ENCODE measurements at places on chromosomes 12 and 14.
A peak's percentile ranks its signal among the peaks of the same experiment; 100 is the strongest.

DNA sequence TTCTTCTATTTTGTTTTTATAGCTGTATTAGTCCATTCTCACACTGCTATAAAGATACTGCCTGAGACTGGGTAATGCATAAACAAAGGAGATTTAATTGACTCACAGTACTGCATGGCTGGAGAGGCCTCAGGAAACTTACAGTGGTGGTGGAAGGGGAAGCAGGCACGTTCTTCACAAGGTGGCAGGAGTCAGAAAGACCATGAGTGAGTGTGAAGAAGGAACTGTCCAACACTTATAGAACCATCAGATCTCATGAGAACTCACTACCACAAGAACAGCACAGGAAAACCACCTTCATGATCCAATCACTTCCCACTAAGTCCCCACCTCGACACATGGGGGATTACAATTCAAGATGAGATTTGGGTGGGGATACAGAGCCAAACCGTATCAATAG is 42.3 kb downstream of the ARMH4 start:
- no peaks in the 10 kb centered on the region for H3K27me3 ChIP-seq
- H3K36me3 ChIP-seq, result no peaks in the 10 kb centered on the region
- no peak overlapping the region for H3K4me3 ChIP-seq

- H3K27ac ChIP-seq, result no peak overlapping the region
- H3K27me3 ChIP-seq, result no peaks in the 10 kb centered on the region
- no peaks in the 10 kb centered on the region for H3K4me1 ChIP-seq
Observed at GRCh38 chr12:8890313-8891085, 23.8 kb upstream of the PHC1 start.

- H3K27me3 ChIP-seq, result no peaks in the 10 kb centered on the region
- no peak overlapping the region for H3K4me3 ChIP-seq
- H3K4me1 ChIP-seq, result no peaks in the 10 kb centered on the region
- no peaks in the 10 kb centered on the region for H3K36me3 ChIP-seq
Observed at GRCh38 chr12:28132398-28132797, 57.9 kb upstream of the CCDC91 start.

DNA sequence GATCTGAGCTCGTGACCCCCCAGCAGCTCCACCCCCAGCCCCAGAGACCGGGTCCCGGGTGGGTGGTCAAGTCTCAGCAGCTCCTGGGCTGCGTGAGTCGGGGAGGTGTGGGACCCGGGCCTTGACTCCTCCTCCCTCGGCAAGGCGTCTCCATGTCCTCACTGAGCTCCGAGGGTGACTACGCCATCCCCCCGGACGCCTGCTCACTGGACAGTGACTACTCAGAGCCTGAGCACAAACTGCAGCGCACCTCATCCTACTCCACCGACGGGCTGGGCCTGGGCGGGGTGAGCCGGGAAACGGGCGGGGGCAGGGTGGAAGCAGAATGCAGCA is 28.1 kb downstream of the PIGH start:
- no peak for DNase-seq
- no peak overlapping the region for H3K4me3 ChIP-seq
- peaks cover 58% of the 10 kb centered on the region for H3K36me3 ChIP-seq
- peaks cover 3% of the 10 kb centered on the region for H3K4me1 ChIP-seq

DNA sequence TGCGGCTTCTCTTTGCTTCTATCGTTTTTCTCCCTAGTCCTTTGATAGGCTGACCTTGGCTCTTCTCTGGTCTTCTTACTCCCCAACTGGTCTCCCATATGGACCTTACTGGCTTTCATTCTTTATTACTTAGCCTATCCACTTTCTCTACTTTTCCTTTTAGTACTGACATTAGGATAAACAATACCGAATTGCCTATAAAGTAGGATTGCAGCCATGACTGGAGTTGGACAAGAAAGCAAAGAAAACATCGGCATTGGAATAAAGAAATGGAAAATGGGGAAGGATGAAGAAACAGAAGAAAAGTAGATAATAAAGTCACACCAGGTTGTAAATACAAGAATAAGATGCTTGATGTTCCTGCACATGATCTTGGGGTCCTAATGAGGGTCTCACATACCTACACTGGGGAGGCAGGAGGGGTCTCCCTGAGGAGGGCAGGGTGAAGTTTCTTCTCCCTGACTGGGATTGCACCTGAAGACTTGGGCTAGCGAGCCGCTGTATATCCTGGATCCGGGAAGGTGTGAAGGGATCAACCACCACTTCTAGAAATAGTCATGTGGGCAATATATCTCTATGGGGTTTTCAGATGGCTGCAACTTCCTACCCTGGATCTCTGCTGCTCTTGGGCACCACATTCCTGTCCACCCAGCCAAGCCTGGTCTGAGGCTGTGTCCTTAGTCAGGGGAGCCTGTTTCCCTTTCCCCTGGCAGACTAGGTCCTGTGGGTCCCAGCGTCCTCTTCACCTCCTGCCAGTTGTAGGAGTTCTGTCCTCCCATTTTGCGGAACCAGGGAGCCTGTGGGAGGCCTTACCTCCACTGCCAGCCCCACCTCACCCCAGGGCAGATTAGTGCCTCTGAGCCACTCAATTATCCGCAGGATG is 13.1 kb downstream of the NKX2-1 start:
- no peak overlapping the region for H3K27ac ChIP-seq
- H3K36me3 ChIP-seq, result no peaks in the 10 kb centered on the region
- H3K4me1 ChIP-seq, result peaks cover 13% of the 10 kb centered on the region
- H3K4me3 ChIP-seq, result no peak overlapping the region
- DNase-seq, result no peak
- peaks cover 98% of the 10 kb centered on the region for H3K27me3 ChIP-seq

GRCh38 chr12:25996677-25997076 is 38.2 kb downstream of the RASSF8 start:
- DNase-seq, result no peak
- H3K36me3 ChIP-seq, result no peaks in the 10 kb centered on the region
- H3K4me3 ChIP-seq, result no peak overlapping the region
- peaks cover 3% of the 10 kb centered on the region for H3K4me1 ChIP-seq
- no peak overlapping the region for H3K27ac ChIP-seq
- H3K27me3 ChIP-seq, result no peaks in the 10 kb centered on the region

- no peak overlapping the region for H3K4me3 ChIP-seq
- no peak for DNase-seq
- H3K36me3 ChIP-seq, result no peaks in the 10 kb centered on the region
- H3K27me3 ChIP-seq, result no peaks in the 10 kb centered on the region
- H3K27ac ChIP-seq, result no peak overlapping the region
Observed at GRCh38 chr14:89067293-89067972, 243.0 kb downstream of the TTC8 start.

GRCh38 chr14:102646615-102647014 is 54.2 kb downstream of the RCOR1 start:
- no peak overlapping the region for H3K4me3 ChIP-seq
- H3K27ac ChIP-seq, result no peak overlapping the region
- H3K36me3 ChIP-seq, result no peaks in the 10 kb centered on the region
- H3K27me3 ChIP-seq, result no peaks in the 10 kb centered on the region
- DNase-seq, result no peak

DNA sequence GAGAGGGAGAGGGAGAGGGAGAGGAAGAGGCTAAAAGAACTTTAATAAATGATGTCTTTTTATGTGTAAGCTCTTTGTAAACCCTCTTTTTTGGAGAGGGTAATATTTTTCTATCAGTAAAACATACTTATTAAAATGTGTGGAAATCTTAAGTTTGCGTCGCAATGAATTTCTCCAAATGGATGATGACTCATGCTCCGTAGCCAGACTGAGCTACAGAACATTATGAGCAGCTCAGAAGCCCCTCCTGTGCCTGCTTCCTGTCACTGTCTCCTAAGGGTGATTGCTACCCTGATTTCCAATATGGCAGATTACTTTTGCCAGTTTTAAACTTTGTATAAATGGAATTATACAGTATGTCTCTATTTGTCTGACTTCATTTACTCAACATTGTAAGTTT is 13.0 kb upstream of the PYGL start:
- H3K4me3 ChIP-seq, result no peak overlapping the region
- no peak overlapping the region for H3K27ac ChIP-seq
- no peak for DNase-seq

DNA sequence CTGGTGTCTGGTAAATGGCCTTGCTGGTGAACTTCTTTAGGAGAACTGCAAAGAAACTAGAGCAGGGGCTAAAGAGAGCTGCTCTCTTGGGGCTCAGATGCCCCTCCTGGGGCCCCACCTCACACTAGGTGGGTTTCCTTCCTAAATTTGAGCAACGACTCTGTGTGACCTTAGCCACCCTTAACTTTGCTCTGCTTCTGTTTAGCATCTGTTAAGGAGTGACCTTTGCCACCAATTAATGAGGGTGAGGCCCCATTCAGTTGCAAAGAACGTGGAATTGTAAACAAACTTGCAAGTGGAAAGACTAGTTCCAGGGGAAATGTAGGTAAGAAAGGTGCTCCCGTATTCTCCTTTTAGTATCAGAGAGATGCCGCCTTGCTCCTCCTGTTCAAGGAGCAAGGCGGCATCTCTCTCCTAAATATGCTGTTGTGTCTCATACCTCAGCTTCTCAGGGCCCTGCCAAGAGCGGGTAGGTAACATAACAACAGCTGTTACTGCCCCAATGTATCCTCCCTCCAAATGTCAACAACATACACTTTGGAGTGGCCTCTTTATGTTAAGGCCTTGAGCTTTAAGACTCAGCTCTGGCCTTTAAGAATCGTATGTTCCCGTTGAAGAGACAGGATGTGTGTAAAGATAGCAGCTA is 77.6 kb upstream of the FUT8 start:
- DNase-seq, result no peak
- H3K27ac ChIP-seq, result no peak overlapping the region
- H3K4me3 ChIP-seq, result no peak overlapping the region

GRCh38 chr14:63454436-63454835 is 88.7 kb downstream of the PPP2R5E start:
- no peaks in the 10 kb centered on the region for H3K27me3 ChIP-seq
- no peaks in the 10 kb centered on the region for H3K36me3 ChIP-seq
- DNase-seq, result no peak
- H3K27ac ChIP-seq, result no peak overlapping the region
- no peak overlapping the region for H3K4me3 ChIP-seq

DNA sequence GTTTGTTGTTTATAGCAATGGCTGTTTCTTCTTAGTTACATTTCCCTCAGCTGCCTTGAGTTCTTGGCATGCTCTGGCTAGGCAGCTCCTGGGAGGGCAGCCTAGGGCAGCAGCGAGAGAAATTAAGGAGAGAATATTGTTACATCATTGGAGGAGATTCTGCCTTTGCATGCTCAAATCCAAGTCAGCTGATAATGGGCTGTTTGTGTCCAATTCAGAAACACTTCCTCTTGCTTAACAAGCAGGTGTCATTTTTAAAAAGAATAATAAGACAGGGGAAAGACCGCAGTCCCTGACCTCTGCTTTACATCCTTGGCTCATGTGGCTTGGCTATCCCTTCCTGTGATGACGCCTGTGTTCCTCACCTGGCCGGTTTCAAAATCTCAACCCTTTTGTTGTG is 76.9 kb downstream of the ESR2 start:
- no peak overlapping the region for H3K4me3 ChIP-seq
- peak; percentile 65 for DNase-seq
- H3K4me1 ChIP-seq, result peaks cover 8% of the 10 kb centered on the region
- no peaks in the 10 kb centered on the region for H3K27me3 ChIP-seq

DNA sequence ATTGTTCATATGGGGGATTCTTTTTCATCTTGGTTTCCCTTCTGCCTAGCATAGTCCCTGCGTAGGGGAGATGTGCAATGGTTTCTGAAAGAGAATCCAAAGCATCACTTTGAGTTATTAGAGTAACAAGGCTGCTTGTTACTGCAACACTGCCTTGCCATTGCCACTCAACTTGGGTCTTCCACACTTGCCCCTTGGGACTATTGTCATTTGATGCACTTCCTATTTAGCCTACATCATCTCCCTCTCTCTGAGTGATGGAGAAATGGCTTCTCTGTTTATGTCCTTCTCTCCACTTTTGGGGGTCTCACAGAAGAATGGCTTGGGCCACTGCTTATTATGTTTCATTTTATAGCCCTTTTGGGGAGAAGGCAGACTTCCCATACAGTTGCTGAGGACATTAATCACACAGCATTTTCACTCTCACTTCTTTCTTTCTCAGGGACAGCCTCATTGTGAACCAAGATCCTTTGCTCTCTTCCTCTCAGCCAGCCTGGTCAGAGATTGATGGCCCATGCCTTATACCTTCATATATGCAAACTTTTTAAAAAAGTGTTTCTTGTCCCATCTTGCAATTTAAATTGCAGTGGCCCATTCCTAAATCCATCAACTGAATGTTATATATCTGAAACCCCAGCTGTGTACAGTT is 50.8 kb upstream of the POC1B start:
- no peaks in the 10 kb centered on the region for H3K36me3 ChIP-seq
- no peaks in the 10 kb centered on the region for H3K4me1 ChIP-seq
- H3K27me3 ChIP-seq, result no peaks in the 10 kb centered on the region
- H3K27ac ChIP-seq, result no peak overlapping the region

DNA sequence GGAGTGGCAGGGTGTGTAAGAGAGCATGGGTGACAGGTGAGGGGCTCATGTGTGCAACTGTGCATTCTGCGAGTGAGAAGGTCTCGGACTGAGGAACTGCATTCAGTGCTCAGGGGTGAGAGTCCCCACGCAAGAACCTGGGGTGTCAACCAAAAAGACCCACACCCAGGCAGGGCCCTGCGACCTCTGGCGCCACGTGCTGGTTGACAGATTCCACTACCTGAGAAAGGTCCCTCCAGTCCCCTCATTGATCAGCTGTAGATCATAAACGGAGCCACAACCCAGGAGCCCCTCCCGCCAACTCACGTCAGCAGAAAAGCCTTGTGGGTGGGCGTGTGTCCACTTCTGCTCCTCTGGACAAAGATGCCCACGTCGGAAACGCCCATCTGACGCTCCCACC is 98.7 kb downstream of the ASCL4 start:
- no peak for DNase-seq
- H3K4me1 ChIP-seq, result no peaks in the 10 kb centered on the region
- H3K4me3 ChIP-seq, result no peak overlapping the region
- no peak overlapping the region for H3K27ac ChIP-seq
- H3K36me3 ChIP-seq, result no peaks in the 10 kb centered on the region
- peaks cover 3% of the 10 kb centered on the region for H3K27me3 ChIP-seq

DNA sequence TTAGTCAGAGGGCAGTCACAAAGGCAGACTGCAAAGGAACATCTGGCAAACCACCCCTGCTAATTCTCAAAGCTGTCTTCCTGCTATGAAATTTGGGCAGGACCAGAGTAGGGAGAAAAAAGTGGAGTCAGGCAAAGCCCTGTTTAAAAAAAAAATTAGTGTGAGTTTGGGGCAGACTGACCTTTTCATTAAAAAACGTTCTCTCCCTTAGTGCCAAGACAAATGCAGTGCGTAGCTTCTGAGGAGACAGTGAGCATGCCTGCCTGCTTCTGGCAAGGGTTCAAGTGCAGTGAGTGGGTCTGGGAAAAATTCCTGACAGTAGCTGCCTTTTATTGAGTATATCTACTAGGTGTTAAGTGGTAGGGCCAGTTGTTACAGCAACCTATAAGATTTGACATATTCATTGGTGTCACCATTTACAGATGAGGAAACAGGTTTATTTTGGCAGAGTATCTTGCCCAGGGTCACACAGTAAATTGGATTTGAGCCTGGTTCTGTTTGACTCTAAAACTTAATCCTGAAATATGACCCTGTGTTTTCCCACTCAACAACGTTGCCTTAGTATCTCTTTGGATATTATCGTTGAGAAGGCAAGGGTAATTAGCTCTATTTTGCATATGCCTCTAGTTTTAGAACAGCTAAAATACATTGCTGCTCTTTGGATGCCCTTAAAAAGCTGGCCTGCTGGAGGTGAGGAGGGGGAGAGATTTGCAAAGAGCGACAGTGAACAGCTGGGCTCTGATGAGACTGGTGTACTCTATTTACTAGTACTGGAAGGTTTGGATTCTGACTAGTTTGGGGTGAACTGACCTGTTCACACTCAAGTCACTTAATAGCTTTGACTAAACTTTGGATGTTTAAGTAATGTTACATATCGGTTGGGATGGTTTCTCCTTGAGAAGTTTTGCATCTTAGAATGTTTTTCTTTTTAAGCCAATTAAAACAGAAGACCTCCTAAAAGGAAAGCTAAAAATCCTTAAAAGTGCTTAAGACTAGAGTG is 72.8 kb downstream of the PAPOLA start:
- no peaks in the 10 kb centered on the region for H3K4me1 ChIP-seq
- H3K36me3 ChIP-seq, result no peaks in the 10 kb centered on the region
- H3K27me3 ChIP-seq, result no peaks in the 10 kb centered on the region
- no peak for DNase-seq
- H3K4me3 ChIP-seq, result no peak overlapping the region

Data from spinal cord (tissue), 10 donors.